Activated CD4-positive, CD25-positive, alpha-beta regulatory T cell treated with anti-CD3 and anti-CD28 coated beads, Interleukin-2, amount 50 U/mL, for 24 hours (primary cell): ENCODE measurements at places on chromosomes 3 and 15.

- ATAC-seq, result no peak
These were observed 130.9 kb downstream of the IL1RAP start for GRCh38 chr3:190644766-190645165.

DNA sequence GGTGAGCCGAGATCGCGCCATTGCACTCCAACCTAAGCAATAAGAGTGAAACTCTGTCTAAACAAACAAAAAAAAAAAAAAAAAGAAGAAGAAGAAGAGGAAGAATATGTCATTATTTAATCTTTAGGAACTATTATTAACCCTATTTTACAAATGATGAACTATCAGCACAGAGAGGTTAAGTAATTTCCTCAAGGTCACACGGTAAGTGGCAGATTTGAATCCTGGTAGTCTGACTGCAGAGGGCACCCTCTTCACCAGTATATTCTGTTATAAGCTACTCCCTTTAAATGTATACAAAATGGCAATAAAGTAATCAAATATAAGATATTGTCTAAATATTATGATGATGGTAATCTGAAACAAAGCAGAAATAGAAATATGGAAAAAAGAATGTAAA lies 77.4 kb upstream of the HERC1 start:
- no peak for ATAC-seq

- ATAC-seq, result peak; percentile 88
These were observed 29.1 kb downstream of the ANKRD28 start for GRCh38 chr3:15768421-15769255.

DNA sequence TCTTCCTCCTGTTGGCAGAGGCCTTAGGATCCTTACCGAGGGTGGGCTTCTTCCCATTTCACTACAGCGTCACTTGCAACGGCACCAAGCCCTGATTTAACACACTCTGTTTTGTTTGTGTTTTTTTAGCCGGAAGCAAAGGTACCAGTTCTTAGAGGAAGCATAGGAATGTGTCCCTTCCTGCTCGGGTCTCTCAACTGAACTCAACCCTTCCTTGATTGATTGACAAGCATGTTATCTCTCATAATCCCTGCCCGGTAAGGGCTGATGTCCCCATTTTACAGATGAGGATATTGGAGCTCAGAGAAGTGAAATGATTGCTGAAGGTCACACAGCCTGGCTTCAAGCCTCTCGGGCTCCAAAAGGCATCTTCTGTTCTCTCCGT lies 26.6 kb upstream of the MAGEF1 start:
- no peak for ATAC-seq

GRCh38 chr3:37458162-37459120 lies 284.1 kb upstream of the LRRFIP2 start:
- no peak for ATAC-seq

GRCh38 chr3:99607151-99607550 lies 31.2 kb upstream of the COL8A1 start:
- no peak for ATAC-seq

DNA sequence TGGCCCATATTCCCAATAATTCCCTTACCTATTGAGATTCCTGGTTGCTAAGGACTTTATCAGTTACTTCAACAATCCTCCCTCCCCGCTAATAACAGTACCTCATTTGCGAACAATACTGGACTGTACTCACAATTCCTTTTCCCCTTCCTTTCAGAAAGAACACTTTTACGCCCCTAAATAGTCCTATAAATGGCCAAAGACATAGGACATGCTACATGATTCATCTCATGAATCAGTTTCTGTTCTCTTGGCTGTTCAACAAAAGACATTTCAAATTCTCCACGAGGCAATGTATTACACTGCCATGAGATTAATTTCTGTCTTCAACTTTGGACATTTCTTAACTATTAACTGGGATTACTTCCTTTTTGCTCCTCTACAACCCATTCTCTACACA lies 264.4 kb downstream of the TIGIT start:
- no peak for ATAC-seq

DNA sequence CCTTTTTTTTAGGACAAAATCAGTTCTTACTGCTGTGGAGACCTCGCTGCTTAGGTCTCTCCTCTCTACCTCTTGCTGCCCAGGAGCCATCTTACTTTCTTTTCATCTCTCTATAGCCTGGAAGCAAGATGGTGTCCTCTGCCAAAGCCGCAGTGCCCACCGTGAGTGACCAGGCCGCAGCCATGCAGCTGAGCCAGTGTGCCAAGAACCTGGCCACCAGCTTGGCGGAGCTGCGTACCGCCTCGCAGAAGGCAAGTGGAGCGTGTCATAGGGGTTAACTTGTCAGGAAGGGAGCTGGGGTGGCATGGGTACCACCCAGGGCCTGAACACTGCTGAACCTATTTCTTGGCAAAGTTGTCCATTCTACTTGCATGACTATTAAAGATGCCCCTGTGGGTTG lies 320.3 kb upstream of the TPM1 start:
- ATAC-seq, result no peak

GRCh38 chr3:159263750-159264553 lies 462.1 kb downstream of the MFSD1 start:
- no peak for ATAC-seq

- ATAC-seq, result no peak
These were observed 27.3 kb downstream of the BCL2L10 start for GRCh38 chr15:52085299-52085698.

- ATAC-seq, result no peak
These were observed 484.5 kb upstream of the PROK2 start for GRCh38 chr3:72269475-72269874.

- peak; percentile 48 for ATAC-seq
These were observed 61.1 kb downstream of the DIPK2A start for GRCh38 chr3:144032531-144033239.
